ENCODE measurements at places on chromosomes 7 and 10.

DNA sequence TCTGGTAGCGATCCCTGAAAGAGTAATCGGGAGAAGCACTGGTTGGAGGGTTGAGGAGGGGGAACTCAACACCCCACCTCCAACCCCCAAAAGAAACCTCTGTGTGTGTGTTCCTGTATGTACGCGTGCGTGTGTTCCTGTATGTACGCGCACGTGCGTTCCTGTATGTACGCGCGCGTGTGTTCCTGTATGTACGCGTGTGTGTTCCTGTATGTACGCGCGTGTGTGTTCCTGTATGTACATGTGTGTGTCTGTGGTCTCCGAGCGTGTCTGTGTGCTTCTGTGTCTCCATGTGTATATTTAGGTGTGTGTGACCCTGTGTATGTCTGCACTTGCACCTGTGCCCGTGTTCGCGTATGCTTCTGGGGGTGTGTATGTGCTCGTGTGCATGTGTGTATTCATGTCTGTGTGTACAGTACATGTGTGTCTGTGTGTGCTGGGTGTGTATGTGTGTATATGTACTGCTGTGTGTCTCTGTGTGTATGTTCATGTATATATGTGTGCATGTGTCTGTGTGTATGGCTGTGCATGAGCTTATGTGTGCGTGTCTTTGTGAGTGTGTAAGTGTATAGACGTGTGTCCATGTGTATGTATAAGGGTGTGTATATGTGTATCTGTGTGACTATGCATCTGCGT is 42.9 kb upstream of the KLF6 start:
- no peaks in the 10 kb centered on the region for H3K4me1 ChIP-seq
- H3K36me3 ChIP-seq: no peaks in the 10 kb centered on the region
- H3K27me3 ChIP-seq: no peaks in the 10 kb centered on the region
- peak overlapping the region; percentile 84 for H3K27ac ChIP-seq
- H3K4me3 ChIP-seq: peak overlapping the region; percentile 58

DNA sequence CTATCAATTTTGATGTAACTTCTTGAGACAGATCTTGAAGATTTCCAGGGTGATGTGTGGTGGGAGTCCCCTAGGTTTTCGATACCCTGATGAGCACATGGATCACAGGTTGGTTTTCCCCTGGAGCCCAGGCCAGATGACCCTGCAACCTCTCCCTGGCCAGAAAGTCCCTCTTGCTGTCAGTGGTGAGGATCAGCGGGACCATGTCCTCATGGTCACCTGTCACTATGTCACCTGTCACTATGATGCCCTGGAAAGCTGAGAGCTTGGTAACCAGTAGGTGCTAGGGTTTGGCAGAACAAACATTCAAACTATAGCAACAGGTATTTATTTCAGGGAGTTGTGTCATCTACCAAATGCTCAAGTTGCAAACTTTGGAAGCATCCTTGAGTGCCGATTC is 197.9 kb downstream of the ARHGAP12 start:
- no peaks in the 10 kb centered on the region for H3K4me1 ChIP-seq
- DNase-seq: no peak

- H3K27ac ChIP-seq: no peak overlapping the region
- peaks cover 11% of the 10 kb centered on the region for H3K27me3 ChIP-seq
- no peak overlapping the region for H3K4me3 ChIP-seq
Observed at GRCh38 chr7:104652434-104652833, 324.0 kb downstream of the LHFPL3 start.

GRCh38 chr10:94343151-94343550 is 19.6 kb downstream of the NOC3L start:
- no peak for DNase-seq
- H3K4me3 ChIP-seq: no peak overlapping the region
- H3K27me3 ChIP-seq: no peaks in the 10 kb centered on the region
- no peaks in the 10 kb centered on the region for H3K4me1 ChIP-seq
- H3K36me3 ChIP-seq: peaks cover 24% of the 10 kb centered on the region

GRCh38 chr10:91389636-91390512 is 20.3 kb upstream of the HECTD2 start:
- no peak overlapping the region for H3K4me3 ChIP-seq
- no peaks in the 10 kb centered on the region for H3K4me1 ChIP-seq
- no peak for DNase-seq
- no peaks in the 10 kb centered on the region for H3K36me3 ChIP-seq
- no peak overlapping the region for H3K27ac ChIP-seq
- no peaks in the 10 kb centered on the region for H3K27me3 ChIP-seq

GRCh38 chr7:7595451-7595850 is 28.8 kb downstream of the MIOS start:
- H3K4me1 ChIP-seq: no peaks in the 10 kb centered on the region
- no peak overlapping the region for H3K27ac ChIP-seq
- DNase-seq: no peak
- no peaks in the 10 kb centered on the region for H3K27me3 ChIP-seq
- no peak overlapping the region for H3K4me3 ChIP-seq
- H3K36me3 ChIP-seq: no peaks in the 10 kb centered on the region

GRCh38 chr10:101319241-101319915 is 34.6 kb upstream of the BTRC start:
- DNase-seq: no peak
- peaks cover 6% of the 10 kb centered on the region for H3K27me3 ChIP-seq
- H3K27ac ChIP-seq: no peak overlapping the region

DNA sequence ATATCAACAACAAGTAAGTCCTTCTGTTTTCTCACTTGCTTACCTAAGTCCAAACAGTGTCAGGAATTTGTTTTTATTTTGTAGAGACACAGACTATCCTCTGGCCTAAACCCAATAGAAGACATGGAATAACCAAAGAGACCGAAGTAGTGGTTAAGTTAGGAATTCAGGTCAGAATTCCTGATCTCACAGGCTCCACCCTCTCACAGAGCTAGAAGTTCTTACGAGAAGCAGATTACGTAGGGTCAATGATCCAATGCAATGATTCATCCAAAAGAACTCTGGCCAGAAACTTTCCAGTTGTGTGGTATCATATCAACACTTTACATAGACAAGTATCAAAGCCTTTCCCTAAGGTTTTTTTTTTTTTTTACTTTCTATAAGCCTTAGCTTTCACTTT is 73.8 kb downstream of the IQUB start:
- no peaks in the 10 kb centered on the region for H3K27me3 ChIP-seq
- no peak overlapping the region for H3K4me3 ChIP-seq
- no peaks in the 10 kb centered on the region for H3K4me1 ChIP-seq
- no peaks in the 10 kb centered on the region for H3K36me3 ChIP-seq
- no peak for DNase-seq

- H3K27ac ChIP-seq: peak overlapping the region; percentile 30
- H3K27me3 ChIP-seq: no peaks in the 10 kb centered on the region
- H3K36me3 ChIP-seq: no peaks in the 10 kb centered on the region
- no peaks in the 10 kb centered on the region for H3K4me1 ChIP-seq
- peak; percentile 85 for DNase-seq
- peak overlapping the region; percentile 49 for H3K4me3 ChIP-seq
Observed at GRCh38 chr7:151736403-151736909, 140.5 kb downstream of the PRKAG2 start.

DNA sequence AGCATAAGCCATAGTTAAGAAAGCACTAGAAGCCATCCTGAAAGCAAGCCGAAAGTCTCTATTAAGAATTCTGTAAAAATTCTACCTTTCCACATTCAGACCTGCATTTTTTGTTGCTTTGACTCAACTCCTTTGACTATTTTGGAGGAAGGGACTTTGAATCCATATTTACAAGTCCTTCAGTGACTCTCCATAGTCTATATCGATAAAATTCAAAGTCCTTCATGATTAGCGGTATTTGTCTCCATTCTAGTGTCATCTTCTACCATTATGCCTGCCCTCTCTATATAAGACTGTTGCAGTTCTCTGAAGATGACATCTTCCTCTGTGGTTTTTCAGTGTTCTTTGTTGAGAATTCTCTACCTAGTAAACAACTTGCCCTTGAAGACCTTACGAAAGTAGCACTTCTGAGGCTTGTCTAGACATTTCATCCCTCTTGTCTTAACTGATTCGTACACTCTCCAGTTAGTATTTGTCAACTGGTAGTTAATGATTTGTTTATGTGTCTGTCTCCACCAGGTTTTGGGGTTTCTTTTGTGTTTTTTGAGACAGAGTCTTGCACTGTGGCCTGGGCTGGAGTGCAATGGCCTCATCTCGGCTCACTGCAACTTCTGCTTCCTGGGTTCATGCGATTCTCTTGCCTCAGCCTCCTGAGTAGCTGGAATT is 1.7 kb downstream of the CCSER2 start:
- H3K4me1 ChIP-seq: peaks cover 15% of the 10 kb centered on the region
- no peak for DNase-seq
- H3K36me3 ChIP-seq: no peaks in the 10 kb centered on the region
- H3K27me3 ChIP-seq: no peaks in the 10 kb centered on the region
- H3K27ac ChIP-seq: no peak overlapping the region
- H3K4me3 ChIP-seq: peak overlapping the region; percentile 96

- no peak for DNase-seq
- H3K36me3 ChIP-seq: no peaks in the 10 kb centered on the region
- no peaks in the 10 kb centered on the region for H3K4me1 ChIP-seq
- no peak overlapping the region for H3K27ac ChIP-seq
- H3K27me3 ChIP-seq: no peaks in the 10 kb centered on the region
Observed at GRCh38 chr10:131850383-131850870, 50.4 kb upstream of the PPP2R2D start.

- no peak for DNase-seq
- peak overlapping the region; percentile 59 for H3K27ac ChIP-seq
- no peaks in the 10 kb centered on the region for H3K4me1 ChIP-seq
- H3K36me3 ChIP-seq: no peaks in the 10 kb centered on the region
- H3K27me3 ChIP-seq: no peaks in the 10 kb centered on the region
Observed at GRCh38 chr10:17022896-17023295, 106.7 kb downstream of the CUBN start.

DNA sequence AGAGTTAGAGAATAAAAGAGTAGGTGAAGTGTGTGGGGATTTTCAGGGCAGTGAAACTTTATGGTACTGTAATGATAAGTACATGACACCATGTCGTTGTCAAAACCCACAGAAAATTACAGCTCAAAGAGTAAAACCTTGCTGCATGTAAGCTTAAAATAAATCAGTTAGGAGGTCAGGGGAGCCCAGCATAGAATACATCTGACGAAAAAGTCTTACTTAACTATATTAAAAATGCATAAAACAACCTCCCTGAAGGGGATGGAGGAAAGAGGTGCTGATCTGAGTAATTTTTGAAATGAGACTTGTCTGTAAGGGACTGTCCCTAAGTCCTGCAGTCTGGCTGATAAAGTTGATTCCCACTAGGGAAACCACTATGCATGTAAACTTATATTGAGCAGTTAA is 49.8 kb upstream of the AKR1E2 start:
- H3K4me1 ChIP-seq: no peaks in the 10 kb centered on the region
- no peaks in the 10 kb centered on the region for H3K36me3 ChIP-seq
- no peak overlapping the region for H3K27ac ChIP-seq
- no peak for DNase-seq
- H3K27me3 ChIP-seq: no peaks in the 10 kb centered on the region
- H3K4me3 ChIP-seq: no peak overlapping the region

GRCh38 chr7:130149281-130150139 is 55.7 kb downstream of the TMEM209 start:
- H3K4me3 ChIP-seq: no peak overlapping the region
- H3K27ac ChIP-seq: no peak overlapping the region
- no peaks in the 10 kb centered on the region for H3K36me3 ChIP-seq
- no peaks in the 10 kb centered on the region for H3K27me3 ChIP-seq

GRCh38 chr10:131635564-131636015 is 265.2 kb upstream of the PPP2R2D start:
- H3K27ac ChIP-seq: no peak overlapping the region
- H3K36me3 ChIP-seq: no peaks in the 10 kb centered on the region
- H3K4me3 ChIP-seq: no peak overlapping the region
- DNase-seq: no peak

DNA sequence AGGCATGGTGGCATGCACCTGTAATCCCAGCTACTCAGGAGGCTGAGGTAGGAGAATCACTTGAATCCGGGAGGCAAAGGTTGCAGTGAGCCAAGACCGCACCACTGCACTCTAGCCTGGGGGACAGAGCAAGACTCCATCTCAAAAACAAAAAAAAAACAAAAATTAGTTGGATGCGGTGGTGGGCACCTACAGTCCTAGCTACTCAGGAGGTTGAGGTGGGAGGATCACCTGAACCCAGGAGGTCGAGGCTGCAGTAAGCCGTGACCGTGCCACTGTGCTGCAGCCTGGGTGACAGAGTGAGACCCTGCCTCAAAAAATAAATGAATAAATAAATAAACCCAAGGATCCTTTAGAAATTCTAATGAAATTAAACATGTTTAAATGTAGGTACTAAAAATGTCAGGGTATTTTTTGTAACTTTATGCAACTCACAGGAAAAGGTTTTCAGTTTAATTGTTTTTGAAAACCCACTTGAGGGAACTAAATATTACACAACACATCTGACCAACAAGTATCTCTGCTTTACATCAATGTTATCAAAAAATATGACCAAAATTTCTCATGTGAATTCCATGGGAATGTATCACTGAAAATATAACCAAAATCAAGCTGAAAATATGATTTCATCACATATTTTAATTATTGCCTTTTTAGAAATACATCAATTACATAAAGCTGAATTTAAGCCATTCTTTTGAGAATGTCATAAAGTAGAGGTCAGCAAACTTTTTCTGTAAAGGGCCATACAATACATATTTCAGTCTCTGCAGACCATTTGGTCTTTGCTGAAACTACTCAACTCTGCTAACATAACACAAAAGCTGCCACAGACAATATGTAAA is 23.9 kb downstream of the UPF2 start:
- no peaks in the 10 kb centered on the region for H3K27me3 ChIP-seq
- H3K36me3 ChIP-seq: no peaks in the 10 kb centered on the region
- H3K4me3 ChIP-seq: no peak overlapping the region
- DNase-seq: no peak
- H3K27ac ChIP-seq: no peak overlapping the region

DNA sequence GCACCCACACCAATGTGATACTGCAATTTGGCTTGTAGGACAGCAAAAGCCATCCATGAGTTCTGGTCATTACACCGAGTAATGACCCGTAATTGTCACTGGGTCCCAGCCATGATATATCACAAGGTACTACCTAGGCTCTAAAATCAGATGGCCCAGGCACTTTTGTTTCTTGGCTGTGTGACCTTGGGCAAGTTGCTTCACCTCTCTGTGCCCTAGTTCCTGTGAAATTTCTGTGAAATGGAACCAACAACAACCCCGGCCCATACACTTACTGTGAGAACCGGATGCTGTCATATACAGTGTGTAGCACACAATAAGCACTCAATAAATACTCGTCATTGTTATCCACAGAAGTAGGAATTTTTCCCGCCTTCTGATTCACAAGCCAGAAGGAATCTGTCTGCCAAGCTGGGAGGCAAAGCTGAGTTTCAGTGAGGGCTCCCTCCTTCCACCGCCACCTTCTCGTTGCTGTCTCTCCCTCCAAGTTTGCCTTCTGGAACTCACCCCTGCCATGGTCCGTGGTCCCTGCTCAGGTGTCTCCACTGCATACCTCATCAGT is 6.4 kb upstream of the CYTH3 start:
- H3K4me1 ChIP-seq: no peaks in the 10 kb centered on the region
- DNase-seq: no peak
- no peak overlapping the region for H3K27ac ChIP-seq
- H3K27me3 ChIP-seq: no peaks in the 10 kb centered on the region
- no peaks in the 10 kb centered on the region for H3K36me3 ChIP-seq
- no peak overlapping the region for H3K4me3 ChIP-seq
